Glutamatergic neuron (in vitro differentiated cells): ENCODE measurements at places on chromosomes 12 and 14. TPM values are rescaled to one million over a fixed set of nuclear protein-coding genes. Genes with fewer than 3 reads are reported as not detected.
A peak's percentile ranks its signal among the peaks of the same experiment; 100 is the strongest.

GRCh38 chr12:57631566-57632072 is 1.4 kb downstream of the B4GALNT1 start:
- H3K27me3 ChIP-seq: peaks cover 41% of the 10 kb centered on the region
- peaks cover 16% of the 10 kb centered on the region for H3K4me1 ChIP-seq
- peak overlapping the region; percentile 93 for H3K4me3 ChIP-seq
- peak overlapping the region; percentile 48 for H3K27ac ChIP-seq
- DNase-seq: no peak
- H3K36me3 ChIP-seq: peaks cover 5% of the 10 kb centered on the region

DNA sequence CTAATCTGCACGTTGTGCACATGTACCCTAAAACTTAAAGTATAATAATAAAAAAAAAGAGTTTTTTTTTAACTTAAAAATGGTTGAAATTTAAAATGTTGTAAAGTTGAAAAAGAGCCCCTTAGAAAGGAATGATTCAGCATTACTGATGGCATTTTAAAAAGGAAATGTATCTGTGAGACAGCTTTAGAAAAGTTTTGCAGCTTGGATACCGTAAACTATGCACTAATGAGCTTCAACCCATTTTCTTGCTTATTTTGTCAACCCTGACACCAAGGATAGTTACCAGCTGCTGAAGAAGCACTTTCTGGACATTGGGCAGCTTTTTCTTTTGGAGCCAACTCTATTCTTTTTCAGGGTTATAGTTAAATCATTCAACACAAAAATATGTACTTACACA is 4.3 kb downstream of the BICD1 start:
- peaks cover 21% of the 10 kb centered on the region for H3K36me3 ChIP-seq
- peak overlapping the region; percentile 79 for H3K4me3 ChIP-seq
- DNase-seq: no peak
- H3K27me3 ChIP-seq: peaks cover 13% of the 10 kb centered on the region
- H3K27ac ChIP-seq: peak overlapping the region; percentile 43
- peaks cover 30% of the 10 kb centered on the region for H3K4me1 ChIP-seq

DNA sequence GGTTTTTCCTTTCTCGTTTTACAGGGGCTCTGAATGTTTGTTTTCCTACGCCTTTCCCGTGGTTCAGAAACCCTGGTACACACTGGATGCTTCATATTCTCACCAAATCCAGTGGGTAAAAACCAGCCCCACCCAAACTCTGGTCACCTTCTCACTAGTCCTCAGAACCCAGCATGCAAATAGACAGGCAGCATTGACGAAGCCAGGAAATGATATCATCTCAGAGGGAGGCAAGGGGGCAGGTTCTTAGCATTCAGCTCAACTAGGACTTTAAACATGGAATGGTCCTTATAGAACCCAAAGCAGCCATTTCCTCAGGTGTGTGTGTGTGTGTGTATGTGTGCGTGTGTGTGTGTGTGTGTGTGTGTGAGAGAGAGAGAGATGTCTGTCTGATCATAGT is 142.0 kb downstream of the KCNK10 start:
- no peaks in the 10 kb centered on the region for H3K36me3 ChIP-seq
- H3K27ac ChIP-seq: no peak overlapping the region
- peaks cover 2% of the 10 kb centered on the region for H3K27me3 ChIP-seq

The HOXC10 gene
- not detected for total RNA-seq

The GLIPR1L1 gene
- not detected for total RNA-seq

GRCh38 chr12:15996254-15996653 is 85.1 kb downstream of the DERA start:
- H3K4me3 ChIP-seq: no peak overlapping the region
- DNase-seq: no peak
- no peaks in the 10 kb centered on the region for H3K36me3 ChIP-seq

- peaks cover 3% of the 10 kb centered on the region for H3K27me3 ChIP-seq
- DNase-seq: peak; percentile 86
- H3K36me3 ChIP-seq: no peaks in the 10 kb centered on the region
- peak overlapping the region; percentile 98 for H3K27ac ChIP-seq
- peaks cover 5% of the 10 kb centered on the region for H3K4me1 ChIP-seq
- peak overlapping the region; percentile 89 for H3K4me3 ChIP-seq
Measured at GRCh38 chr14:49621114-49621881, 699 bp downstream of the MGAT2 start.

The ZNF664 gene
- total RNA-seq: 310 TPM

DNA sequence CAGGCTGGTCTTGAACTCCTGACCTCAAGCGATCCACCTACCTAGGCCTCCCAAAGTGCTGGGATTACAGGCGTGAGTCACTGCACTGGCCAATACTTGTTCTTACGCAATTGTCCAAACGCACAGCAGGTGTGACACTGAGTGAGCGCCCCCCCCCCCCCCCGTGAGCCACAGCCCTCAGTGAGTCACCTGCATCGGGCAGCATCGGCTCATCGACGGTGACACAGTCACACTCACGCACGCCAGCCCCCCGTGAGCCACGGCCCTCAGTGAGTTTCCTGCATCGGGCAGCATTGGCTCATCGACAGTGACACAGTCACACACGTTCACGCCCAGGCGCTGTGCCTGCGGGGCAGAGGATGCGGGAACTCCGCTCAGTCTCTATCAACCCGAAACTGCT is 42.5 kb downstream of the GALNT9 start:
- H3K36me3 ChIP-seq: no peaks in the 10 kb centered on the region
- H3K4me1 ChIP-seq: peaks cover 3% of the 10 kb centered on the region
- peaks cover 11% of the 10 kb centered on the region for H3K27me3 ChIP-seq
- H3K4me3 ChIP-seq: no peak overlapping the region
- H3K27ac ChIP-seq: no peak overlapping the region
- no peak for DNase-seq

DNA sequence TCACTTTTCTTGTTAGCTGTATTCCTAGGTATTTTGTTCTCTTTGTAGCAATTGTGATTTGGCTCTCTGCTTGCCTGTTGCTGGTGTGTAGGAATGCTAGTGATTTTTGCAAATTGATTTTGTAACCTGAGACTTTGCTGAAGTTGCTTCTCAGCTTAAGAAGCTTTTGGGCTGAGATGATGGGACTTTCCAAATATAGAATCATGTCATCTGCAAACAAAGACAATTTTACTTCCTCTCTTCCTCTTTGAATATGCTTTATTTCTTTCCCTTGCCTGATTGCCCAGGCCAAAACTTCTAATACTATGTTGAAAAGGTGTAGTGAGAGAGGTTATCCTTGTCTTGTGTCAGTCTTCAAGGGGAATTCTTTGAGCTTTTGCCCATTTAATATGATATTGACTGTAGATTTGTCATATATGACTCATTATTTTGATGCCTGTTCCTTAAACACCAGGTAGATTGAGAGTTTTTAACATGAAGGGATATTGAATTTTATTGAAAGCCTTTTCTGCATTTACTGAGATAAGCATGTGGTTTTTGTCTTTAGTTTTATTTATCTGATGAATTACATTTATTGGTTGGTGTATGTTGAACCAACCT is 26.7 kb downstream of the CLECL1 start:
- peaks cover 3% of the 10 kb centered on the region for H3K4me1 ChIP-seq
- H3K36me3 ChIP-seq: no peaks in the 10 kb centered on the region
- H3K27me3 ChIP-seq: peaks cover 2% of the 10 kb centered on the region
- H3K27ac ChIP-seq: no peak overlapping the region
- no peak overlapping the region for H3K4me3 ChIP-seq

The EML5 gene
- total RNA-seq: 2.1 TPM

DNA sequence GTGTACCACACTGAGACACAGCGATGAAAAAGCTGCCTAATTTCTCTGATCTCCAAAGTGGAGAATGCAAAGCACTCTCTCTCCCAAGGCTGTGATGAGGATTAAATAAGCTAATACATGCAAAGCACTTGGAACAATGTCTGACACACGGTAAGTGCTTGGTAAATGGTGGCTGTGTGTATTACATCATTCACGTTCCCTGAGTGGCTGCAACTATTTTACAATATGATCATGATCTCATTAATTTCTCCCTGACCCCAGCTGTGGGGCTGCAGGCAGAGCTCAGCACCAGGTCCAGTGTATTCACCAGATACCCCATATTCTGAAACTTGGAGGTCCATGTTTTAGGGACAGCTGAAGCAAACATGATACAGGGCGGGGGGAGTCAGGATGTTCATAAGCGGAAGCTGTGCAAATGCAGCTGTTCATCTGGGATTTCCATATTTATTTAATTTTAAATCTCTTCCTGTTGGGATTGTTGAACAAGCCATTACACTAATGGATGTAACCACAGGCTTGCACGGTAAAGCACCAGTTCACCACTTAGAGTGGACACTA is 106.4 kb downstream of the CCDC60 start:
- H3K4me3 ChIP-seq: no peak overlapping the region
- H3K27me3 ChIP-seq: no peaks in the 10 kb centered on the region
- no peak for DNase-seq
- H3K36me3 ChIP-seq: peaks cover 7% of the 10 kb centered on the region
- H3K27ac ChIP-seq: no peak overlapping the region

DNA sequence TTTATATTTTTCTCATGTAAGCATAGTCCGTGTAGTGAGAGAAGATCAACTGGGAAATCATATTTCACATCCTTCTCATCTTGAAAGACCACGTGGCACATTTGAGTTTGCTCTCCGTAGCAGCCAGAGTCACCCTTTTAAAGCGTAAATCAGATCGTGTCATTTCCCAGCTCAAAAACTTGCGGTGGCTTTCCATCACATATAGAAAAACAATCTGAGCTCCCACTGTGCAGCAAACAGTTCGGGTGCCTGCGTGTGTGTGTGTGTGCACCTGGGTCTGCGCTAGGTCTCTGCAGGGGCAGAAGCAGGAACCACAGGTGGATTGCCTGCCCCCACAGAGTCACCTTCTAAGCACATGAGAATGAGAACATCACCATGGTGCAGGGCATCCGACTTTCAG is 338.2 kb downstream of the TRHDE start:
- DNase-seq: no peak
- H3K4me3 ChIP-seq: no peak overlapping the region
- no peaks in the 10 kb centered on the region for H3K36me3 ChIP-seq
- no peak overlapping the region for H3K27ac ChIP-seq
- no peaks in the 10 kb centered on the region for H3K27me3 ChIP-seq
- peaks cover 6% of the 10 kb centered on the region for H3K4me1 ChIP-seq

DNA sequence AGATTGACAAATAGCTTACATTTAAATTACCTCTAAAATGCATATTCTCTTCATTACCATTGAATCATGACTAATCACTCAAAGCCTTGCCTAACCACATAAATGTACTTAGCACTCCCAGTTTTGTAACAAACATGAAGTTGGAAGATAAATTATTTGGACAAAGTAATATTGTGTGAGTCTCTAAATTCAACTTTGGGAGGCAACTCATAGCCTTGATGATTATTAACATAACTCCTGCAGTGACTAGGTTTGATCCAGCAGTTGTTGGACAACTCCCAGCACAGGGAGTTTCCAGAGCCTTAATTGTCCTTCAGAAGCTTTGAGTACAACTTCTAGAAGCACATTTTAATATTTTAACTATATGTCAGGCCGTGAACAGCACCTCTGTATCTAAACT is 153.4 kb upstream of the PDZRN4 start:
- no peaks in the 10 kb centered on the region for H3K36me3 ChIP-seq
- no peaks in the 10 kb centered on the region for H3K4me1 ChIP-seq
- no peak for DNase-seq
- H3K27me3 ChIP-seq: no peaks in the 10 kb centered on the region
- no peak overlapping the region for H3K4me3 ChIP-seq

The TRIP11 gene
- total RNA-seq: 33.8 TPM

- H3K27ac ChIP-seq: no peak overlapping the region
- H3K4me3 ChIP-seq: no peak overlapping the region
- H3K4me1 ChIP-seq: no peaks in the 10 kb centered on the region
- DNase-seq: no peak
Measured at GRCh38 chr12:46959502-46959901, 119.9 kb upstream of the PCED1B start.

GRCh38 chr14:36279306-36280190 is 40.9 kb downstream of the MBIP start:
- no peaks in the 10 kb centered on the region for H3K36me3 ChIP-seq
- no peaks in the 10 kb centered on the region for H3K4me1 ChIP-seq
- H3K27me3 ChIP-seq: peaks cover 2% of the 10 kb centered on the region
- H3K4me3 ChIP-seq: no peak overlapping the region
- H3K27ac ChIP-seq: no peak overlapping the region

The TCL1B gene
- total RNA-seq: not detected
